ENCODE measurements at places on chromosomes 2 and 18.

DNA sequence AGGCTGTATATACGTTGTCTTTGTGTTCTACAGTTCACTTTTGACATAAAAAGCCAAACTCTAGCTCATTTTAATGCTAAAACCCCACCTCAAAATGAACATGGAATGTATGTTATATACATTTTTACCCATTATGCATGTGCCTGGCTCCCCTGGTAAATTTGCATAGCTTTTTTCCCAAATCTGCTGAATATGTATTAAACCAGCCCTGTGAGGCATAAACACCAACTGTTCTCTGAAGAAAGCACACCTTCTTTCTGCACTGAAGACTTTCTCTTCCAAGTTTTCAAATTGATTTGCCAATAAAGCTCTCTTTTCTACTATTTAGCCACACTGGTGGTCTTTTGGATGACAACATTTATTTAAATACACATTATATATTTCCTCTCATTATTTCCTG is 549.4 kb downstream of the TRIB2 start:
- DNase-seq = no peak

GRCh38 chr2:215499331-215499730 is 63.5 kb upstream of the FN1 start:
- peak; percentile 45 for DNase-seq

DNA sequence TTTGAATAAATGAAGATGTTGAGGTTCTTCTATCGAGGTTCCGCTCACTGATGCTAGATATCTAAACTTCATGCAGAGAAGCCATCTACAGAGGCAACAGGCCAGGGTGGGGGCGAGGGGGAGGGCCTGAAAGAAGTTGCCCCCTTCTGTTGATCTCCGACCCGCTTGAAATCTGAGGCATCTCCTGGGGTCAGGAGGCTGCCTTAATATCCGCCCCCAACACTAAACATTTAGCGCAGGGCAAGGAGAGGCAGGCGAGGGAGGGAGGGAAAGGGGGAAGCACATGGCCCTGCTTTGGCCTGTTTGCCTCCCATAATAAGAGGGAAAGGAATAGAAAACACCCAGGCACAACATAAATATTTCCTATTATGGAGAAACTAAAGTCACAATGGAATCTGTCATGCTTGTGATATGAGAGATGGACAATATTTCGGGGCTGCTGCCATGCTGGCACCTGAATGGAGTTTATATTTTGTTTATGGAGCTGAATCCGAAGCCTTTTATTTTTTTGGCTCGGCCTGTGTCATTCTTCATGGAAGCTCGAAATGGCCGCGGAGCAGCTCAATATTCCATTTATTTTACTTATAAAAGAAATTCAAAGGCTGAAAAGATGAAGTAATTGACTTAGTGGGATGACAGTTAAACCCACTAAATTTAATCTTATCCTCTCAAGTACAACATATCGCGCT is 221.1 kb downstream of the INSIG2 start:
- no peak for DNase-seq

GRCh38 chr2:171813729-171814128 is 80.3 kb downstream of the SLC25A12 start:
- no peak for DNase-seq

DNA sequence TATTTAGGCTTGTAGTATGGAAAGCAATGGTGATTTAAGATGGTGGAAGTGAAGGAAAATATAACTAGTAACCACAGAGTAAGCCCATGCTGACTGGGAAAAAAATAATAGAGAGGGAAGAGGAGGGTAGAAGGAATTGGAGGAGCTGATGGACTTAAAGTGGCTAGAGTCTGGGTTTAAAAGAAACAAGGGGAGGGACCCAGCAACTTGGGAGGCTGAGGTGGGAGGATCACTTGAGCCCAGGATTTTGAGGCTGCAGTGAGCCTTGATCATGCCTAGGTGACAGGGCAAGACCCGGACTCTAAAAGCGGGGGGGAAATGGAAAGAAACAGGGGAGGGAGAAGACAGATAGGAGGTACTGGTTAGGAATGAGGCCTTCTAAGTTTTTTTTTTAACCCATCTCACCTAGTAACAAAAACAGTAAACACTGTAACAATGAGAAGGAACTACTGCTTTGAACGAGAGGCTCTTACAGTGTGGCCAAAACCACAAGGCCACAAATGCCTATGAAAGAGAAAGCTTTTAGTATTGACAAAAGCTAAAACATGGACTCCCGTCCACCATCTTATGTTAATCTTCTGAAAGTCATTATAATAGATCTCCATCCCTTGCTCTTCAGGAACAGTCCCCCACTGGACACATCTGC is 26.6 kb downstream of the METTL8 start:
- no peak for DNase-seq

GRCh38 chr2:104321116-104321795 is 532.7 kb upstream of the POU3F3 start:
- DNase-seq = no peak

DNA sequence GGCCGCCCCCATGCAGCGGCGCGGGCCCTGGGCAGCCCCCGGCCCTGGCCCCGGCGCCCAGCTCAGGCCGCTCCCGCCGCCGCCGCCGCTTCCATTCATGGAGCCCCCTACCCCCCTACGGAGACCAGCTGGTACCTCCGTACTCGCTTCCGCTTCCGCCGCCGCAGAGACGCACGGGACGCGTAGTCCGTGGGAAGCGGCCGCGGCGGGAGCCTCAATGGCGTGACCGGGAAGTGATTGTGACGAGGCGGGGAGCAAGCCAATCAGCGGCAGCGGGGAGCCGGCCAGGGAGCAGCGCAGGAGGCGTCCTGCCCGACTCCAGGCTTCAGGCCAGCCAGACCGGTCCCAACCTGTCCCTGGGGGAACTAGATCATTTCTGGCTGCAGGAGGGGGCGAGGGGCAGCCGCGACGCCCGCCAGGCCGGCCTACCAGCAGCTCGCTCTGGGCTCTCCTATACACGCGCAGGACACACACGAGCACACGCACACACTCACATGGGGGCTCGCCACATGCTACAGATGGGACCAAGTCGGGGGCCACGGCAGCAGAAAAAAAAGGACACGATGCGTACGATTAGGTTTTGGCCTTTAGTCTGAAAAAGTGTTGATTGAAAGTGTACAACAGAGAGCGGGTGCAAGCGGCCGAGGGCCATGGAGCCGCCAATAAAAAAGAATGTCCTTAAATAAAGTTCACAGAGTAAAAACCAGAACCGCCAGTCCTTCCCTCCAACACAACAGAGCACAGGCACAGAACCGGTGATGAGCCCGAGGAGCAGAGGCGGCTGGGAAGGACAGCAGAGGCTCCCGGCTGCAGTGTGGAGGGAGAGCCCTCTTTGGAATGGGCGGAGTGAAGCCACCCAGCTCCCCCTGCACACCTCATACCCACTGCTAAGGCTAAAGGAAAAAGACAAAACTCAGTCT is at the start of gene ZNF513:
Gene ZNF513, minus strand, starts transcription at position 109 of the 920 bp plus-strand sequence. CDS start 208 bp downstream, outside the sequence.
- DNase-seq = peak; percentile 93

- no peak for DNase-seq
These were observed 139.3 kb downstream of the SETBP1 start for GRCh38 chr18:44819944-44820510.

GRCh38 chr18:66749030-66749429 is 145.1 kb upstream of the CDH19 start:
- no peak for DNase-seq

DNA sequence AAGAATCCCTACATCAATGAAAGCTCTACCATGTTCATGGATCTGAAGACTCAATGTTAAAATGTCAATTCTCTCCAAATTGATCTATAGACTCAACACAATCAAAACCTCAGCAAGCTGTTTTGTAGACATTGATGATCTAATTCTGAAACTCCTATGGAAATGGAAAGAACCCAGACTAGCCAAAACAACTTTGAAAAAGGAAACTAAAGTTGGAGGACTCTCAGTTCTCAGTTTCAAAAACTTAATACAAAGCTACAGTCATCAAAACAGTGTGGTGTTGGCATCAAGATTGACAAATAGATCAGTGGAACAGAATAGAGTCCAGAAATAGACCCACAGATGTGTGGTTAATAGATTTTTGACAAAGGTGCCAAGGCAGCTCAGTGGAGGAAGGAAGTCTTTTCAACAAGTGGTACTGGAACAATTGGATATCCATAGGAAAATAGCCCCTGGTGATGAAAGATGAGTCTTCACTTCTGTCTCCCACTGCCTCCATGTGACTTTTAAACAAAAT is 30.4 kb downstream of the LBH start:
- peak; percentile 64 for DNase-seq

GRCh38 chr18:424668-425067 is 75.8 kb downstream of the COLEC12 start:
- no peak for DNase-seq

- no peak for DNase-seq
These were observed 741.1 kb upstream of the SALL3 start for GRCh38 chr18:78238404-78239089.

DNA sequence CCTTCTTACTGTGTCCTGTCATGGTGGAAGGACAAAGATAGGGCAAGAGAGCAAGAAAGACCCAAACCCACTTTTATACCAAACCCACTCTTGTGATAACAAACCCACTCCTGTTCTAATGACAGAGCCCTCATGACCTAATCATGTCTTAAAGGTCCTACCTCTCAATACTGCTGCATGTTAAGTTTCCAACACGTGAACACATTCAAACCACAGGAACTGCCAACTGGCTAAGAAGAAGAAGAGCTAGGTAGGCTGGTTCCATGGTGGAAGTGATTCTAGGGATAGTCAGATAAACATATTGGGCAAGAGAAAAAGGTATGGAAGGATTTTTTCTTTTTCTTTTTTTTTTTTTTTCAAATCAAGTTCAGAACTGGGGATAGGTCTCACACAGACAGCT is 22.0 kb downstream of the CTLA4 start:
- no peak for DNase-seq

GRCh38 chr2:76169276-76170008 is 458.7 kb upstream of the GCFC2 start:
- no peak for DNase-seq

DNA sequence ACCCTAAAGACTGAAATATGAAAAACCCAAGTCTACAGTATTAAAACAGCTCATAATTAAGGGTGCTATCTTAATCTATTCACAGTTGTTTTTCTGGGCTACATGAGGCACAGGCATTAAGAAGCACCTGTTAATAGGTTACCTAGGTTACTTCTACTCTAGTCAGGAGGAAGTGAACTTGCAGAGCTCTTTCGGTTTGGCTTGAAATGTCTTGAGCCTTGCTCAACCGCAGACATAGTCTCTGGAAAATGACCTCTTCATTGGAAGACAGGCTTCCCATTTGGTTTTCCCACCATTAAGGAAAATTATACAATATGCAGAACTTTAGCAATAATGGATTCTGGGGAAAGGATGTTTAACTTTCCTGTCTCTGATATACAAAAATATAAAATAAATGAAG is 142.3 kb upstream of the KCNJ3 start:
- DNase-seq = no peak

Measured in AG10803 (cell line).